ENCODE measurements at places on chromosomes 4 and X.

DNA sequence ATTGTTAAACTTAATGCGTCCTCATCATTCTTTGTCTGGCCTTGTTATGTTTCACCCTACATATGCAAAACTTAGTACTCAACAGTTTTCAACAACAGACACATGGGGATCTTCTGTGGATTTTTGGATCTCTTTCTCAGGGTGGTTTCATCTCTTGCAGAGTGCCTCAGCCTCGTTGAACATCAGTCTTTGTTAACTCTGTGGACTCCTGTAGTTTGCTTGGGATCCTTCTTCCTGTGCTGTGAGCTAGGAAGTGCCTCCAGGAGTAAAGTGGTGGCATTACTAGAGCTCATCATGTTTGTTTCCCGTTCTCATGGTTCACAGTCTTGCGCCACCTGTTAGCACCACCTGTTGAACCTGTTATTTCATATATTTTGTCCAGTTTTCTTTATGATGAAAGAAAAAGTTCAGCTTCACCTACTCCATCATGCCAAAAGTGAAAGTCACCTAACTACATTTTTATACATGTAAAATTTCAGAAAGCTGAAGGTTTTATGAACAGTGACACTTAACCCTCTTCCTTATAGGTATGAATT, 27.5 kb upstream of the NDUFC1 start:
- DNase-seq, result no peak

DNA sequence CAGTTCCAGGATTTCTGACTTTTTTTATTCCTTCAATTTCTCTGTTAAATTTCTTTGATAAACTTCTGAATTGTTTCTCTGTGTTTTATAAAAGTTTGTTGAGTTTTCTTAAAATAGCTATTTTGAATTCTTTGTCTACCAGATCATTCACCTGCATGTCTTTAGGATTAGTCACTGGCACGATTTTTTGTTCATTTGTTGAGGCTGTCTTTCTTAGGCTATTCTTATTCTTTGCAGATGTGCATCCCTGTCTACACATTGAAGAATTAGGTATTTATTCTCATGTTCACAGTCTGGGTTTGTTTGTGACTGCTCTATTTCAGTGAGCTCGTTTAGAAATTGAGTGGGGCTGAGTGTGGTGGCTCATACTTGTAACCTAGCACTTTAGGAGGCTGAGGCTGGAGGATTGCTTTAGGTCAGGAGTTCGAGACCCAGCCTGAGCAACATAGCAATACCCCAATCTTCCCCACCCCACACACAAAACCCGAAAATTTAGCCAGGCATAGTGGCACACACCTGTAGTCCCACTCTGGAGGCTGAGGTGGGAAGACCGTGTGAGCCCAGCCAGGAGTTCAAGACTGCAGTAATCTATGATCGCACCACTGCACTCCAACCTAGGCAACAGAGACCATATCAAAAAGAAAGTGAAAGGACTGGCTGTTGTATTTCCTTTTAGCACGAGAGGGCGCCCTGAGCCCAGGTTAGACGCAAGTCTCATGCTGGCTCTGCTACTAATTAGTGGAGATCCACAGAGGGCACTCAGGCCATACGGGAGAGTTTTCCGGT, 42.0 kb downstream of the F8 start:
- peak; percentile 35 for DNase-seq

- DNase-seq, result no peak
Measured at GRCh38 chr4:26074712-26075430, 160.9 kb downstream of the SMIM20 start.

DNA sequence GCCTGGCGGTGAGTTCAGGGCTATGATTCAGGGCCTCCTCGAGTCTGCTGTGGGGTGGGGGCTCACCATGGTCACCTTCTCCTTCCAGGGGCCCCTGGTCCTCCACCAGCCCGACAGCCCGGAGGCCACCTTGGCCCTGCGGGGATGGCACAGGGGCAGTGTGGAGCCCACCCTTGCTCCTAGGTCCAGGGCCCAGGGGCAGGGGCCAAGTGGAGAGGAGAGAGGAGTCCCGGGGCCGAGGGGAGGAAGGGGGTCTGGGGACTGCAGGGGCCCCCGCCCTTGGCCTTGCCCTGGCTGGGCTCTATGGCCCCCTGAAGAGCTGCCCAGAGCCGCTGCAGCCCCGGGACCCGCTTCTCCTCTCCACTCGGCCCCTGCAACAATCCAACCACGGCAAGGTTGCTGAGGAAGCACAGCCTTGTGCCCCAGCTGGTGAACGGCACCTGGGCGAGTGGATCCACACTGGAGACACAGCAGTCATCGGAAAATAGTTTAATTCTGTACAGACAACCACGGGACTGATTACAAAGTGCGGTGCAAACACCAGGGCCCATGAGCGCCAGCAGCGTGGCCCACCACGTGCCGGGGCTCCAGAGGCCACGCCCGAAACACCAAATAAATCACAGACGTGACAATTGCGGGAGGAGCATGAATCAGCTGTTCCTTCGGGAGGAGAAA, 23.0 kb upstream of the CPLX1 start:
- DNase-seq, result no peak

GRCh38 chr4:9903317-9903716, 118.0 kb downstream of the SLC2A9 start:
- no peak for DNase-seq

- no peak for DNase-seq
Measured at GRCh38 chr4:103773691-103774231, 54.0 kb upstream of the TACR3 start.

DNA sequence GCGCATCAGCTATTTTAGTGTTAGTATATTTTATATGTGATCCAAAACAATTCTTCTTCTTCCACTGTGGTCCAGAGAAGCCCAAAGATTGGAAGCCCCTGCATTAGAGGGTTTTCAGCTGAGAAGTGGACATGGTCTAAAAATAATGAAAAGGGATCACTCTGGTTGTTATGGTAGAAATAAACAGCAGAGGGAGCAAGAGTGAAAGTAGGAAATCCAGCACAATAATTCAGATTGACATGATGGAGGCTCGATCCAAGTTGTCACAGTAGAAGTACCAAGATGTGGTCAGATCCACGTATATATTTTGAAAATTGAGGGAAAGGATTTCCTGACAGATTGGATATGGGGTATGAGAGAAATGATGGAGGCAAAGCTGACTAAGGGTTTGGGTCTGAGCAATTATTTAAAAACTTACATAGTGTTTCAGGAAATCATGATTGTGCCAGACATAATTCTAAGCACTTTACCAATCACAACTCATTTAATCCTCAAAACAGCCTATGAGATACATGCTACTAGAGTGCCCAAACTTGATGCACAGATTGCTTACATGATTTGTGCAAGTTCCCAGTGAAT, 17.0 kb upstream of the TMEM144 start:
- no peak for DNase-seq

DNA sequence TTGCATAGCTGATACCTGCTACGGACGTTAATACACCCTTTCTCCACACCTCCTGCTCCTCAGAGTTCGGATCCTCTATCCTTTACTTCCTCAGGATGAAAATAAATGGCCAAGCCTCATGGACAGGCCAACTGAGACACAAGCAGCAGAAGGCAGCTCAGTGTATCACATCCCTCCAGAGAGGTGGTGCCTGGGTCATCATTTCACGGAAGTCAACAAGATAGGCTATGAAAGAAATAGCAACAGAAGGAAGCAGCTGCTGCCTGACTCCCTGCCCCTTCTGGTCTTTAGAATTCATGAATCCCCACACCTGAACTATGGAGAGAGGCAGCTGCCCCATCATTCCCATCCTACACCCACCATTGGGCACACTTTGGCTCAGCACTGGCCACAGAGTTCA, 267.1 kb upstream of the ETNPPL start:
- no peak for DNase-seq

All from C1 segment of cervical spinal cord (tissue), 14 donors.